ENCODE measurements at places on chromosomes 7 and 10. TPM values are rescaled to one million over a fixed set of nuclear protein-coding genes. Genes with fewer than 3 reads are reported as not detected.

DNA sequence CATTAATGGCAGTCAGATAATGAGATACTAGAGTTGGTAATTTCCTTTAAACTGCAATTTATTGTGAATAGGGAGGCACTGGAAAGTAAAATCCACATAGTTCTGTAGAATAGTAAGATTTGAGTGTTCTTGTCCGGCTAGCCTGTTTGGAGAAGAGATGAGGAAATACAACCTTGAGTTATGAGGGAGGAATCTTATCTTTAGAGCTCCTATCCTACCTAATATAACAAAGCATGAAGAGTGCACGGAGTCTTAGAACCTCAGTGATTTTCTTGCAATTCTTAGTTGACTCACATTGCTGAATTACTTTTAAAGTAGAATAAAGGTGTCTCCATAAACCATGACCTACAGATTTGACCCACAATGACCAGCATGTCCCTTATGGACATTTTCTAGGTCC lies 73.4 kb downstream of the ATAD1 start:
- H3K27me3 ChIP-seq = peaks cover 5% of the 10 kb centered on the region
- H3K36me3 ChIP-seq = no peaks in the 10 kb centered on the region
- H3K4me3 ChIP-seq = no peak overlapping the region
- no peak for DNase-seq

DNA sequence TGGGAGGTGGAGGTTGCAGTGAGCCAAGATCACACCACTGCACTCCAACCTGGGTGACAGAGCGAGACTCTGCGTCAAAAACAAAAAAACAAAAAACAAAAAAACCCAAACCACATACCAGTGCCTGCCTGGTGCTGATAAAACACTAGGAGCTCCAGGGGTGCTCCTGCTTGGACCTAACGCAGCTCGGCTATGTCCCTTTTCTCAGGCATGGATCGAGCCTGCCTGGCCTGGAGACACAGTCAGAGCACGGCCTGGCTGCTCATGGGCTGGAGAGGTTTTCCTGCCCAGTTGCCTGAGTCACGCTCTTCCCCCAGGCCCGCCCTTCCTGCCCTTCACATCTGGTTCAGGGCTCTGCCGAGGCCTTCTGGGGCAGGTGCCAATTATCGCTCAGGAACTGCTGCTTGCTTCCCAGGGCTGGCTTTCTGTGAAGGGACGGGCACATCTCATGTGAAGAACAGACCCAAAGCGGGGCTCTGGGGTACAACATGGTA lies 12.6 kb upstream of the NPFFR1 start:
- no peak overlapping the region for H3K27ac ChIP-seq
- H3K4me1 ChIP-seq = no peaks in the 10 kb centered on the region
- DNase-seq = no peak
- no peaks in the 10 kb centered on the region for H3K27me3 ChIP-seq
- no peak overlapping the region for H3K4me3 ChIP-seq

OLAH gene
- total RNA-seq = 0.90 TPM

GRCh38 chr10:96850825-96851224 lies 18.7 kb downstream of the LCOR start:
- no peak overlapping the region for H3K27ac ChIP-seq
- H3K4me1 ChIP-seq = peaks cover 41% of the 10 kb centered on the region
- DNase-seq = no peak
- H3K4me3 ChIP-seq = no peak overlapping the region
- peaks cover 21% of the 10 kb centered on the region for H3K36me3 ChIP-seq

- no peak overlapping the region for H3K4me3 ChIP-seq
- no peaks in the 10 kb centered on the region for H3K4me1 ChIP-seq
- H3K27me3 ChIP-seq = peaks cover 8% of the 10 kb centered on the region
- H3K36me3 ChIP-seq = no peaks in the 10 kb centered on the region
- H3K27ac ChIP-seq = no peak overlapping the region
Observed at GRCh38 chr10:123463181-123463580, 203.0 kb upstream of the GPR26 start.

DNA sequence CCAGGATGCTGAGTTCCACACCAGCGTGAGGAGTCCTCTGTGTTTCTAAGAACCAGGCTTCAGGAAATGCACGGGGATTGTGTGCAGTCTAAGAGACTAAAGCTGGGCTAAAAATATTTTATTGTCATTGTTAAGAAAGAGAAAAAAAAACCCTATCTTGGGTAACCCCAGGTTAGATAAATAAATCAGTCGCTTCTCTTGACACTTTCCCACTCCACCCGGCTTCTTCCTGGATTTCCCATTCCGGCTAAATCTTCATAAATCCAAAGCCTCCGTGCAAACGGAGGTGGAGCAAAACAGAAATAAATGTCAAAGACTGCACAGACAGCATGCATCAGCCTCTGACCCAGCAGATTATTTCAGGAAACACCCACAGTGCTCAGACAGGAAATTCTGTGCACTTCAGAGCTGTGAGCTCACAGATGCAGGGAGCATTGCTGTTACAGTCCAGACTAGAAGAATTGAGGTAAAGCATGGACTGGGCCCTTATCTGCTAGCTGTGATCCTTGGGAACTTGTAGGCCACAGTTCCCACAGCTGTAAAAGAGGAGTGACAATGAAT lies 44.8 kb upstream of the GRID1 start:
- H3K36me3 ChIP-seq = peaks cover 8% of the 10 kb centered on the region
- H3K4me3 ChIP-seq = peak overlapping the region; percentile 54
- H3K27me3 ChIP-seq = no peaks in the 10 kb centered on the region
- H3K27ac ChIP-seq = peak overlapping the region; percentile 93

- peaks cover 48% of the 10 kb centered on the region for H3K27me3 ChIP-seq
- no peak overlapping the region for H3K4me3 ChIP-seq
- no peak for DNase-seq
- no peaks in the 10 kb centered on the region for H3K36me3 ChIP-seq
Observed at GRCh38 chr10:121595806-121596688, 2.2 kb downstream of the FGFR2 start.

IL2RA gene
- 980 TPM for total RNA-seq

GRCh38 chr7:35012160-35012559 lies 25.1 kb downstream of the DPY19L1 start:
- H3K4me3 ChIP-seq = no peak overlapping the region
- H3K4me1 ChIP-seq = no peaks in the 10 kb centered on the region
- no peak for DNase-seq
- H3K27me3 ChIP-seq = no peaks in the 10 kb centered on the region

DNA sequence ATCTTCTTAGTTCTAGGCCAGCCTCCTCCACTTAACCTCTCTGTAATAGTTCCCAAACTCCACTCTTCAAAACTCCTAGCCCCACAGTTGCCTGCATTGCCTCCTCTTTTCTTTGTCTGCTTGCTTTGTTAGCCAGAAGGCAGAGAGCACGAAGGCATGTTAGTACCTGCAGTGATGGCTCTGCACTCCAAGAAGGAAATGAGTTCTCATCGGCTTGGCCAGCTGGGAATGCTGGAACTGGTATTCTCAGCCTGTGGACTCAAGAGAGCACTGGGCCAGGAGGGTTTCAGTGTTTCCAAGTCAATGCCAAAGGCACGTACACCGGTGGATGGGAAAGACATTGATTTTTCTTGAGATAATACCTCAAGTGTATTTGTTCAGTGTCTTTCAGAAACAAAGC lies 66.3 kb upstream of the HABP2 start:
- no peaks in the 10 kb centered on the region for H3K4me1 ChIP-seq
- DNase-seq = no peak
- no peak overlapping the region for H3K27ac ChIP-seq
- H3K27me3 ChIP-seq = peaks cover 2% of the 10 kb centered on the region

- no peak overlapping the region for H3K27ac ChIP-seq
- peak; percentile 28 for DNase-seq
- H3K4me3 ChIP-seq = no peak overlapping the region
- peaks cover 3% of the 10 kb centered on the region for H3K27me3 ChIP-seq
Observed at GRCh38 chr10:114703377-114704107, 45.5 kb upstream of the ABLIM1 start.

Data from activated CD4-positive, alpha-beta T cell treated with anti-CD3 and anti-CD28 coated beads for 36 hours (primary cell).